ENCODE measurements at places on chromosomes 5 and 9.

GRCh38 chr5:133116601-133117000 lies 64.8 kb downstream of the HSPA4 start:
- DNase-seq = no peak

DNA sequence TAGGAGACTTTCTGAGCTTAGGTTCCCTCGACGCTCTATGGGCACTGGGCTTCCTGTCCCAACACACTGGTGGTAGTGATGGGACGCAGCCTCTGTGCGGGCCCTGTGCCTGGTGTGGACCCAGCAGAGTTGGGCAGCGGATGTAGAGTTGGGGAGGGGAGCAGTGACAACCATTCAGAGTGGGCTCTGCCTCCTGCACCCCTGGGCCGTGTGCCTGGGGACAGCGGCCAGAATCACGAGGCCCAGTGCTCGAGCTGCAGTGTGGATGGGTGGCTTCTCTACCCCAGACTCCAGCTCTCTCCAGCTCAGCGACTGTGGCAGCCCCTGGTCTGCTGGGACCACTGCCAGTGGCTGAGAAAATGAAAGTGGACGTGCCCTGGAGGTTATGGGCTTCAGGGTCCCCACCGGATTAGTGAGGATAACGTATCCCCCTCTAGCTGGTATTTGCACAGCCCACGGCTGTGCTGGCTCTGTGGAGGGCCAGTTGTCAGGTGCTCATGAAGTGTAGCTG lies 18.6 kb downstream of the RXRA start:
- no peak for DNase-seq

- DNase-seq = no peak
These were observed 542.4 kb downstream of the RAB3C start for GRCh38 chr5:59125011-59125961.

DNA sequence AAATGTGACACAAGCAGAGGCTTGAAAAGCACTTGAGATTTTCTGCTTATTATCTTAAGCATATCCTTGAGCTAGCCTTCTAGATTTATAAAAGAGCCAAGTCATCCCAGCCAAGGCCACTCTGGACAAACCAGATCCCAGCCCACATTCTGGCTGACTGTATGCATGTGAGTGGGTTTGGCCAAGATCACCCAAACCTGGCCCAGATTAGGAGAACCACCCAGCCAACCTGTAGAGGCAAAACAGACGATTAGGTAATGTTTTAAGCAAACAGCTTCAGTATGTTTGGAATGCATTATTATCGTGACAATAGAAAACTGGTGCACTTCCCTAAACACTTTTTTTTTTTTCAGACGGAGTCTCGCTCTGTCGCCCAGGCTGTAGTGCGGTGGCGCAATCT lies 151.9 kb downstream of the SPATA31D1 start:
- no peak for DNase-seq

DNA sequence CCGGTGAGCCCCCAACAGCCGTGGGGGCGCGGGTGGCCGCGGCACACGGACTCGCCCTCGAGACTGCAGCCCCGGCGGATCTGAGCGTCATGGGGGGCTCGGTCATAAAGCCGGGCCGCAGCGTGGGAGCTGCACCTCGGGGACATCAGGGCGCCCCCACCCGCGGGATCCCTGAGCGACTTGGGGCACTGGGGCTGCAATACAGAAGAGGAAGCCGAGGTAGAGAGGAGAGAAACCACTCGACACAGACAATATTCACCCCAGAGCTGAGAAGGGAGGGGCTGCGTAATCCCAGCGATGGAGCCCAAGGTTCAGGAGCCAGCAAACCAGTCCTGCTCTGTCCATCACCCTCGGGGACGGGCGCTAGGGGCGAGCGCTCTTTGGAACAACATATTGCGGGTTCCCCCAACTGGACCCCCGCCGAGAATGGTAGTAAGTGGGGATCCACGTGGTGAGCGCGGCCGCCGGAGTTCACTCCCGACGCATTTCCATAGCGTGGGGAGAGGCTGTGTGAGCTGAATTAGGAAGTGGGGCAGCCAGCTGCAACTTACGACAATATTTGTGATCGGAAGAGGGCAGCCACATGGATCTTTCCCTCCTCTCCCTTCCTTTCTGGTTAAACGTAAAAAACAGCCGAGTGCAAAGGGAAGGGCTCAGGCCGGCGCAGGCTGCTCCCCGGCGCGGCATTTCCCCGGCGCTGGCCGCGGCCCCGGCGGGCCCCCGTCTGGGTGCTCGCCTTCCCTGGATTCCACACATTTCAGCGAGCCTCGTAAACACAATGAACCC lies 9.9 kb downstream of the PTCH1 start:
- DNase-seq = no peak

DNA sequence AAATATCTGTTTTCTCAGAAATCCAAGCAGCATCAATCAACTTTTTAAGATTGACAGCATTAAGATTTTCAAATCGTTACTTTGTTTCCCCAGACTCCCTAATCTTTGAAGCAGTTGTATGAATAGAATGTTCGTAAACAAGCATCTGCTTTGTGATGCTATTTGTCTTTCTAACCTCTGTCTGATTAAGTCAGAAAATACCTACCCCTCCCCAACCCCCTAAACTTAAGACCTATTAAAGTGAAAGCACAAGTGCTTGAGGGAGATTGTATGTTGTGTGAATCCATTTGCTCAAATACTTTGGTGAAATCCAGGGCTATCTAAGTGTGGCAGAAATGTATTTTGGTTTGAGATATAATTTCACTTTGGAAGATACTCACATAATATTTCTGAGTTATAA lies 47.9 kb upstream of the C5orf47 start:
- DNase-seq = no peak

DNA sequence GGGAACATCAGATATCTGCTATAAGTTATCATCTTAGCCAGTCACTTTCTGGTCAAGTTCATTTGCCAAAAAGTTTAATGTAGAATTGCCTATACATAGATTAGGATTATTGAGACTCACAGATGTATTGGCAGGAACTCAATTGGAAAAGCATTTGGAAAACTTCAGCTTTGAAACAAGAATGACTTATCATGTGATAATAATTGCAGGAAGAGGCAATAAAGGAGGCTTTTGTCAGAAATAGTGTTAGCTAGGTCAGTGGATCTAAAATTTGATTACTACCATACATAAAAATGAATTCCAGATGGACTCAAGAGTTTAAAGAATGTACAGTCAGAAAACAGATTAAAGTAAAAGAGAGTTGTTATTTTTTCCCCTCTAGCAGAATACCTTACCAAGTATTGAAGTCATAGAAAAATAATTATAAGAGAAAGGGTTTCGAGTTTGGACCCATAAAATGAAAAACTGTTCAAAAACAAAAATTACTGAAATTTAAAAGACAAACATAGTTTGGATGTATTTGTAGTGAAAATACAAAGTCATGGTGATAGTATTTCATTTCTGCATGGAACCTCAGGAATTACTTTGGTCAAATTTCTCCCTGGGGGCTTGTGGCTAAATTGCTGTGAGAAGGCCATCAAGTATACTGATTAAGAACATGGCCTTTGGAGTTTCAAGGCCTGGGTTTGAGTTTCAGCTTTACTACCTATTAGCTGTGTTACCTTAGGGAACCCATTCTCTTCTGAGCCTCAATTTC lies 159.9 kb downstream of the TMEM38B start:
- no peak for DNase-seq

DNA sequence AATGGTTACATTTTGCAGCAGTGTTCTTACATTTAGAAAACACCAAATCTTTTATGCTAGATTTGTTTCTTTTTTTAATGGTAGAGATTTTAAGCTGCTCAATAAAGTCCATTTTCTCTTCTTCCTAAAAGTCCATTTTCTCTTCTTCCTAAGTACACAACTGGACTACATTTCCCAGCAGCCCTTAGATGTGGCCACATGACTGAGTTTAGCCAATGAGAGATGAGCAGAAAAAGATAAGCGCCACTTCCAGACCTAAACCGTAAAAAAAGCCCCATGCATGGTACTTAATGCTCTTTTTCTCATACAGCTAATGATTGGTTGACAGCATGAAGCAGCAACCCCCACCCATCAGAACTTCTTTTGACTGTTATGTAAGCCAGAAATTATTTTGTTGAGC lies 206.7 kb downstream of the FAM114A2 start:
- DNase-seq = no peak

GRCh38 chr9:127022913-127023660 lies 99.3 kb downstream of the ANGPTL2 start:
- DNase-seq = no peak

All from stimulated activated CD8-positive, alpha-beta memory T cell treated with anti-CD3 and anti-CD28 coated beads, Interleukin-15, amount 100 ng/mL, for 1 hour (primary cell).